ENCODE measurements at places on chromosomes 3 and 15. TPM values are rescaled to one million over a fixed set of nuclear protein-coding genes. Genes with fewer than 3 reads are reported as not detected.

The WDR93 gene
- 0.17 TPM for total RNA-seq

DNA sequence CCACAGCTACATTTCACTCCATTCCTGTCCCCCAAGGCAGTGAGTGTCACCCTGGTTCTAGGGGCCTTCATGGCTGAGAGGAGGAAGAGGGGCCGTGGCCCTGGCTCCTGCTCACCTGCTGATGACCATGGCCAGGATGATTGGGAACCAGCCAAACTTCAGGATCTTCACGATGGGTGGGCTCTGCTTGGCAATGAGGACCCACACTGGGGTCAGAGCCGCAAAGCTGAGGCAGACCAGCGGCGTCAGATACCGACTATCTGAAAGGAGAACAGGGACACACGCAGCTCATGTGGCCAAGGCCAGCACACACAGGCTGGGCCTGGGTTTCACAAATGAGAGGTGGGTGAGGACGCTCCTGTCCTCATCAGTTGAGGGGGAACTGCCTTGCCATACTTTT is 47.6 kb downstream of the ROPN1B start:
- DNase-seq, result no peak

- peak; percentile 75 for DNase-seq
These were observed 47.4 kb downstream of the UACA start for GRCh38 chr15:70715840-70716485.

DNA sequence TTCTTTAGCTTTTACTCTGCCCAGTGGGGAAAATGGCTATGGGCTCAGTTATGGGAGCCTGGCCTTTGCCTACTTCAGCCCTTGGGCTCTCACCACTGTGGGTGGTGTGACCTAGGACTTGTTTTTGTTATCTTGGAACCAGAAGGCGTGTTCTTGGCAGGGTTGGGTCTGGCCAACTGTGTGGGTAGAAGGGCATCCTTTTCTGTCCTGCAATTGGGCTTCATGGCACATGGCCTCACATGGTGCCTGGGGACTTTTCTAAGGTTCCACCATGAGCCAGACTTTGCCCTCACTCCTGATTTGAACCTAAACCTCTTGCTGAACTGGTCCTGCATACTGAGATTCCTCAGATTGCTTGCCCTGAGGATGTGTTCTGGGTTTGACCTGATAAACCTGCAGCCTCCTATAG is 1.7 kb downstream of the GLYCTK start:
- DNase-seq, result no peak

DNA sequence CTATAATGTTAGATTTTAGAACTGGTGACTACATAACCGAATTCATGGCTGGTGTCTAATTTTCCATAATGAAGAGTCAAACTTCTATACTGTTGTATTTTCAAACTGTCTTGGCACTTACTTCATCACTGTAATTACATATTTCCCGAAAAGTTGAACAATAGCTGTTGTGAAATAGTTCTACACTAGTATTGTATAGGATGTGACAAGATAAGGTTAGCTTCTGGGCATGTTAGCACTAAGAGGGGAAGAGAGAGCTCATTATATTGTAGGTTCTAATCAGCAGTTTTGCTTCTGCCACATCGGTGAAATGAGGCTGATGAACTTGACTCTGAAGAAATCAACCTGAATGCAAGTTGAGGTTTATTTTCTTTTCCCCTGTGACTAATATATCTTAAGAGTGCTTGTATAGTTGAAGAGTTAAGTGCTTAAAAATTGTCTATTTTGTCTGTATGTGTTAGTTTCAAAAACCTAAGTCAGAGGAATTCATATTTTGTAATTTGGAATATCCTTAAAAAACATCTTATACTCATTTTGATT is 8.9 kb downstream of the GYG1 start:
- peak; percentile 50 for DNase-seq

GRCh38 chr3:9870978-9871377 is 9.1 kb downstream of the CIDEC start:
- DNase-seq, result peak; percentile 60

Data from fibroblast of lung (primary cell).